ENCODE measurements at places on chromosomes 11 and 22.

- no peak for DNase-seq
Measured at GRCh38 chr22:46605117-46605516, 15.1 kb upstream of the GRAMD4 start.

GRCh38 chr22:33476716-33477115, 418.5 kb upstream of the SYN3 start:
- no peak for DNase-seq

- DNase-seq: no peak
Measured at GRCh38 chr11:45904309-45904915, 2.7 kb downstream of the FREY1 start.

GRCh38 chr11:46664612-46665011, 35.8 kb downstream of the ARHGAP1 start:
- DNase-seq: no peak

DNA sequence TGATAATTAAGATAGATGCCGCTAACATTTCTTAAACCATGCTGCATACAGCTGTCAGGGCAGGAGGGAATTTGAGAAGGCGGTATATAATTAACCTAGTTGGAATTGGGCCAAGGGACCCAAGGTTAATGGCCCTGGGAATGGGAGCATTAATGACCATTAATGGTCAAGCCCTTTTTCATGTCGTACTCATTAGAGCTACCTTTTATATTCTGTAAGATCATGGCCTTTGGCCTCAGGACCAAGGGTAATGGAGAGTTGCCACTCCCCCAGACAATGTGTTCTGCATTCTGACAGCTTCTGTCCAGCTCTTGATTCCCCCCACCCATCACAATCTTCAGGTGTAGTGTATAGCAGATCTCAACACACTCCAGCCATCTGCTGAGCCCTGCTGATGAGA, 111.6 kb downstream of the NTM start:
- DNase-seq: no peak
